Activated CD8-positive, alpha-beta memory T cell treated with anti-CD3 and anti-CD28 coated beads for 36 hours (primary cell): ENCODE measurements at places on chromosomes 1 and 21. TPM values are rescaled to one million over a fixed set of nuclear protein-coding genes. Genes with fewer than 3 reads are reported as not detected.

The NR5A2 gene
- total RNA-seq, result not detected

The PEF1 gene
- 64.7 TPM for total RNA-seq

The ITLN2 gene
- total RNA-seq, result not detected

The TSPEAR gene
- not detected for total RNA-seq

The CNIH3 gene
- 1.3 TPM for total RNA-seq

The TMEM125 gene
- not detected for total RNA-seq

The LRRC71 gene
- not detected for total RNA-seq

The CDK18 gene
- total RNA-seq, result 2.3 TPM

The HSPG2 gene
- 1.7 TPM for total RNA-seq

The FTCD gene
- not detected for total RNA-seq

The SDHC gene
- total RNA-seq, result 218 TPM

The KRTAP21-2 gene
- total RNA-seq, result not detected

The NBPF12 gene
- 8.0 TPM for total RNA-seq

The TINAGL1 gene
- not detected for total RNA-seq

The OR6Y1 gene
- total RNA-seq, result not detected

The CBR3 gene
- total RNA-seq, result 7.5 TPM

The FCRL6 gene
- 0.21 TPM for total RNA-seq

The KRTAP12-2 gene
- not detected for total RNA-seq

The C8B gene
- total RNA-seq, result not detected

The PLXNA2 gene
- total RNA-seq, result 0.34 TPM

The FAM163A gene
- total RNA-seq, result not detected

The SYT2 gene
- total RNA-seq, result not detected

The LCE2A gene
- not detected for total RNA-seq

The MATN1 gene
- total RNA-seq, result 0.27 TPM
